PC-9 (cell line): ENCODE measurements at places on chromosomes 2 and 18. TPM values are rescaled to one million over a fixed set of nuclear protein-coding genes. Genes with fewer than 3 reads are reported as not detected.

GRCh38 chr2:220006152-220006621 is 378.8 kb downstream of the SLC4A3 start:
- H3K27me3 ChIP-seq = no peaks in the 10 kb centered on the region
- DNase-seq = no peak
- H3K4me1 ChIP-seq = peaks cover 11% of the 10 kb centered on the region
- H3K36me3 ChIP-seq = no peaks in the 10 kb centered on the region
- H3K27ac ChIP-seq = no peak overlapping the region

DNA sequence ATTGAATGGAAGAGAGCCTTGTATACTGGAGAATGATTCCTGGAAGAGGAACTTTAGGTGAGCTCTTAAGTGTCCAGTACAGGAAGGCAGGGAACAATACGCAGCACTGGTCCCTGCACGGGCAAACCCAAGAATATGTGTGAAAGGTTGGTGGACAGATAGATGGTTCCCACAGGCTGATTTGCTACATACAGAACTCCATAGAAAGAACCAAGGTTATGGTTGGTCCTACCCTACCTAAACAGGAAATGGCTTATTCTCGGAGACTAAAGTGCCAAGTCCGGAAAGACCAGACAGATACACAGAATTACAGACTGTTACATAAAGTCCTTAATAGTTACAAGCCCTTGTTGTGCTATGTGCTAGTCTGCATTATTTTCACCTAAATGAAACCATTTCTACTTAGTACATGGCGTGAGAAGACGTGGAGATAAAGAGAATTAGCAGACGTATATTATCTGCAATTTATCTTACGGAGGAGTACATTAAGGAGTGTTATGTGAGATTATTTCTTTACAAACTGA is 1.2 kb downstream of the REV1 start:
- peak overlapping the region; percentile 77 for H3K4me3 ChIP-seq
- H3K36me3 ChIP-seq = peaks cover 5% of the 10 kb centered on the region; the same call in 1 of the 2 replicates
- DNase-seq = peak; percentile 31
- no peaks in the 10 kb centered on the region for H3K27me3 ChIP-seq
- H3K4me1 ChIP-seq = peaks cover 19% of the 10 kb centered on the region

DNA sequence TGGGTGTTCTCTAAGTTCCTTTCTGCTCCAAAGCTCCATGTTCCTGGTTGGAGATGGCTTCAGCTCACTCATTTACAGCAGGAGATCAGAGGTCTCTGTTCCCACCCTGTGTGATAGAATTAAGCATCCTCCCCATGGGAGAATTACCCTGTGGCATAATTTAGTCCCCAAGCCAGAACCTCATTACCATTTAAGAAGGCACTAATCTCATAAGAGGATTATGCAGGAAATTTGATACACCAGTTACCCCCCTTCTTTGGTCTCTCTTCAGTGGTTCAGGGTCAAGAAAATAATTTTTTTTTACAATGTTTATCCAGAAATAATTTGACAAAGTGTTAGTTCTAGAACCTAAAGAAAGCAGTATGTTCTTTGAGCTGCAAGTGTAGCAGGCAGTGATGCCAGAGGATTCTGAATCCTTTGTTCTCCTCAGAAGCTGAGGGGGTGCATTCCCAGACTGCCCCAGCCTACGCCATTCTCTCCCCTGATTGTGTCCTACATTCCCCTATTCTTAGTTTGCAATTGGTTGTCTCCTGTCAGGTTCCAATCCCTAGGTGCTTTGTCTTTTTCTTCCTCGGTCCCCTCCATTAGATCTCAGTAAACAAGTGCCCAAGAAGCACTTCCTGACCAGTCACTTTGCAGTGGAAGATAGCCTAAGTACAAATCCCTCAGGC is 163.6 kb downstream of the PRKCE start:
- peaks cover 53% of the 10 kb centered on the region for H3K4me1 ChIP-seq
- DNase-seq = no peak
- no peak overlapping the region for H3K27ac ChIP-seq

GRCh38 chr18:68991286-68991685 is 193.4 kb downstream of the CCDC102B start:
- no peaks in the 10 kb centered on the region for H3K27me3 ChIP-seq
- H3K4me3 ChIP-seq = no peak overlapping the region
- no peaks in the 10 kb centered on the region for H3K36me3 ChIP-seq
- H3K27ac ChIP-seq = no peak overlapping the region
- no peak for DNase-seq

DNA sequence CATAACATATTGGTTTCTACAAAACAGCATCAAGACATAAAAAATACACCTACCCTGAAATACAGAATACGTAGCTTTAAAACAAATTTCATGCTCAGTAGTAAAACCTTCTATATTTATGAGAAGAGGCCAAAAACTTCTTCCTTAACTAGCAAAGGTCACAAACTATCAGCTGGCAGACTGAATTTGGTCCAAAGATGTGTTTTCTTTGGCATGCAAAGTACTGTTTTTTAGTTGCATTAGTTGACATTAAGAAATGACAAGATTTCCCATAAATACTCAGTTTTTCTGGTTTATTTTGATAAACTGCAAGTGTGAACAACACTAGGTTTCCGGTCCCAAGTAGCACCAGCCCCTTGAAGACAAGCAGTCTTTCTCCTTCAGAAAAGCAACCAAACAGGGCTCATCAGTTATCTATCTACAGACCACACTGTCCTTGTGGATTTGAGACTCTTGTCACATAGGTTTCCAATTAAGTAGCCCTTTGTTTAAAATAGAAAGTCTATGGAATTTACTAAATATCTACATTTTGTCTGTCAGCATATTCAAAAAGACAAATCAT is 35.6 kb downstream of the SLC25A12 start:
- H3K36me3 ChIP-seq = peaks cover 11% of the 10 kb centered on the region; the same call in 1 of the 2 replicates
- H3K27ac ChIP-seq = no peak overlapping the region
- no peaks in the 10 kb centered on the region for H3K4me1 ChIP-seq
- no peak for DNase-seq

The LRRTM4 gene
- total RNA-seq = 1.3 and 2.2 TPM in 2 replicates

DNA sequence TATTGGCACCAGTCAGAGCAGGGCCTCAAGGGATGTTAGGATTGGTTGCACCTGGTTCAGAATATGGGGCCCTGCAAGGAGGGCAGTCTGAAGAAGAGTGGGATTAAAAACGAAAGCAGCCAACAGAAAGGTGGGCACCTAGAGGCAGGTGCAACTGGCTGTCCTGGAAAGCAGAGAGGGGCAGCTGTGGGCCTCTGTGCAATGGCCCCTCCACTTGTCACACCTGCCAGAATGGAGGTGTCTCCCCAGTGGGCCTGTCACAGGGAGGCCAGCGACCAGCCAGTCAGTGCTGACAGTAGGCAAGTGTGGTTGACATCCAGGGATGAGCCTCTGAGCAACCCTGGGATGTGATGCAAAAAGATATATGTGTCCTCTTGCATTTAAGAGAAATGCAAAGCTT is 37.7 kb downstream of the INPP4A start:
- H3K36me3 ChIP-seq = no peaks in the 10 kb centered on the region
- H3K27me3 ChIP-seq = no peaks in the 10 kb centered on the region
- H3K4me3 ChIP-seq = peak overlapping the region; percentile 10; the same call in 1 of the 2 replicates
- peaks cover 87% of the 10 kb centered on the region for H3K4me1 ChIP-seq

The OR6B2 gene
- total RNA-seq = not detected in 2 replicates

The SCYGR4 gene
- total RNA-seq = not detected in 2 replicates

DNA sequence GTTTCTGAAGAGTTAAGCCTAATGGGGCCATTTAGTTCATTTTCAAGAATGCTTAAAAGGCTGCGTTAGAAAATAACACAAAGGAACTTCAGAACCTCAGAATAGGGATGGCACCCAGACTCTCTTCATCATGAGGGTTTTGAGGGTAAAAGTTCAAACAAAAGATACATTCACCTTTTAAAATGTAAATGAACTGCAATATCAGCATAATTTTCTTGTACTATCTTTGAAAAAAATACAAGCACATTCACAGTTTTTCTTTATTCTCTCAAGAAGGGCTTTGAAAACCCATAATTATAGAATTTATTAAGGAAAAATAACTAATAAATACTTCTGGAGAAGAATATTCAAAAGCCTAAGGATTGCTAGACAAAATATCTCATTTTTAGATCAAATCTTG is 791.0 kb downstream of the DCC start:
- H3K27me3 ChIP-seq = no peaks in the 10 kb centered on the region
- DNase-seq = no peak
- H3K36me3 ChIP-seq = no peaks in the 10 kb centered on the region
- H3K27ac ChIP-seq = no peak overlapping the region
- no peaks in the 10 kb centered on the region for H3K4me1 ChIP-seq
- H3K4me3 ChIP-seq = no peak overlapping the region

GRCh38 chr2:231065966-231066365 is 9.3 kb downstream of the PSMD1 start:
- no peak for DNase-seq
- no peaks in the 10 kb centered on the region for H3K27me3 ChIP-seq
- H3K4me3 ChIP-seq = no peak overlapping the region
- no peak overlapping the region for H3K27ac ChIP-seq

GRCh38 chr18:44796429-44797428 is 116.0 kb downstream of the SETBP1 start:
- no peak for DNase-seq
- H3K4me3 ChIP-seq = no peak overlapping the region
- H3K27ac ChIP-seq = no peak overlapping the region
- H3K27me3 ChIP-seq = no peaks in the 10 kb centered on the region
- H3K4me1 ChIP-seq = no peaks in the 10 kb centered on the region

DNA sequence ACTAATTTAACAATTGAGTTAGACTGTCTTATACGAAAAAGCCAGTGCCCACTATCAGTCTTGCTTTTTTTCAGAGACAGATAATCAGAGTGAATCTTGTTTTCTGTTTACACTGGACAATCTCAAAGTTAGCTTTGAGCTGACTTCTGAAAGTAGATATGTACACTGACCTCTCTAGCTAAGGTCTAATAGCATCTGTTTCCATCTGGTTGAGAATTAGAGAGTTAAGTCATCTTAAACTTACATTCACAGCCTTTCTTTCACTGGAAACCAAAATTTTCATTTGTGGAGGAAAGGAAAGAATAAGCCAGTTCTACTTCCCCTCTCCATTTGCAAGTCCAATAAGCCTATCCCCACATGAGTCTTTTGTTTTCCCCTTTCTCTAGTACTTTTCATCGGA is 89.3 kb downstream of the VRK2 start:
- H3K4me1 ChIP-seq = no peaks in the 10 kb centered on the region
- H3K27ac ChIP-seq = no peak overlapping the region
- no peak for DNase-seq
- H3K36me3 ChIP-seq = peaks cover 18% of the 10 kb centered on the region
- no peaks in the 10 kb centered on the region for H3K27me3 ChIP-seq
- no peak overlapping the region for H3K4me3 ChIP-seq

DNA sequence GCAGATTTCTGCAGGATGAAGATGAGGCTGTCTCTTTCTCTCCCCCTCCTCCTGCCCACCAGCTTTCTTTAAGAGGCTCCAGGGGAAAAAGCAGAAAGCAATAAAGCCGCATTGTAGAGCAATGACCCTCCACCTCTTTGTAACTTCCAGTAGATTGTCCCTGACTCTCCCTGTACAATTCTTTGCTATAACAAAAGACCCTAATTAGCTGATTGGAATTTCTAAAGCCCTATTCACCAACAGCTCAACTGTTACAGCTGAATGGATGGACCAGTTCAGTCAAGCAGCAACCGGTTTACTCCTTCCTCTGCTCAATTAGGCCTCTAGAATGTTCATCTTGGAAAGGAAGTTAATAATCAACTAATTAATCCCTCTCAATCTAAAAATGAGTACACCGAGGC is 301.0 kb downstream of the STK39 start:
- DNase-seq = no peak
- no peak overlapping the region for H3K4me3 ChIP-seq
- H3K27me3 ChIP-seq = no peaks in the 10 kb centered on the region

GRCh38 chr2:77552956-77553355 is 30.8 kb upstream of the LRRTM4 start:
- no peak for DNase-seq
- H3K27ac ChIP-seq = no peak overlapping the region
- no peak overlapping the region for H3K4me3 ChIP-seq
- no peaks in the 10 kb centered on the region for H3K27me3 ChIP-seq

- H3K4me1 ChIP-seq = no peaks in the 10 kb centered on the region
- DNase-seq = no peak
- no peaks in the 10 kb centered on the region for H3K36me3 ChIP-seq
These were observed 60.4 kb downstream of the PDCL3 start for GRCh38 chr2:100623033-100623715.

DNA sequence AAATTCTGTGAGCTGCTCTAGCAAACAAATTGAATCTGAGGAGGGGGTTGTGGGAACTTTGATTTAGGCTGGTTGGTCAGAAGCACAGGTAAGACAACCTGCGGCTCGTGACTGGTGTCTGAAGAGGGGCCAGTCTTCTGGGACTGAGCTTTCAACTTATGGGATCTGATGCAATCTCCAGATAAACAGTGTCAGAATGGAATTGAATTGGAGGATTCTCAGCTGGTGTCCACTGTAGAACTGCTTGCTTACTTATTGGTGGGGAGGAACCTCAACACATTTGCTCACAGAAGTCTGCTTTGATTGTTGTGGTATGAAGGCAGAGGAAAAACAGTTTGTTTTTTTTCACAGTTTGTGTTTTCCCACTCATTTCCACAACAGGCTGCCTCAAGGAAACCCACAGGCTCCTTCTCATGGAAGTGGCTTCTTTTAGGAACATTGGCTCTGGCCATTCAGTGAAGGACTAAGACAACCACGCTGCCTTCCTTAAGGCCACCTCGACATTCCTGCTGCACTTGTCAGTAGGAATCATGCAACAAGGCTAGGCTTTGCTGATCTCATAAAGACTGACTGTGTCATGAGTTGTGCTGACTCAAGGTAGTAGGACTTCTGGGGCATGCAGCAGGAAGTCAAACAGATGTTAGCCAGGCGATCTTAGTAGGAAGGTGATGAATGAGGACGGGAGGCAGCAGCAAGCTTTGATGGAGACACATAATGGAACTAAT is 104.7 kb downstream of the TSN start:
- H3K4me1 ChIP-seq = no peaks in the 10 kb centered on the region
- H3K27ac ChIP-seq = no peak overlapping the region
- peaks cover 49% of the 10 kb centered on the region for H3K27me3 ChIP-seq
- no peaks in the 10 kb centered on the region for H3K36me3 ChIP-seq
- no peak overlapping the region for H3K4me3 ChIP-seq

GRCh38 chr2:241733391-241734207 is 831 bp upstream of the D2HGDH start:
- peak; percentile 69 for DNase-seq
- H3K27ac ChIP-seq = no peak overlapping the region
- peaks cover 16% of the 10 kb centered on the region for H3K4me1 ChIP-seq
- no peaks in the 10 kb centered on the region; the same call in 1 of the 2 replicates for H3K36me3 ChIP-seq
- H3K27me3 ChIP-seq = no peaks in the 10 kb centered on the region

The INHA gene
- 5.2 and 9.1 TPM in 2 replicates for total RNA-seq
